ENCODE measurements at places on chromosomes 4 and X.

GRCh38 chrX:29726811-29727210 is 488.6 kb upstream of the MAGEB2 start:
- DNase-seq: no peak

DNA sequence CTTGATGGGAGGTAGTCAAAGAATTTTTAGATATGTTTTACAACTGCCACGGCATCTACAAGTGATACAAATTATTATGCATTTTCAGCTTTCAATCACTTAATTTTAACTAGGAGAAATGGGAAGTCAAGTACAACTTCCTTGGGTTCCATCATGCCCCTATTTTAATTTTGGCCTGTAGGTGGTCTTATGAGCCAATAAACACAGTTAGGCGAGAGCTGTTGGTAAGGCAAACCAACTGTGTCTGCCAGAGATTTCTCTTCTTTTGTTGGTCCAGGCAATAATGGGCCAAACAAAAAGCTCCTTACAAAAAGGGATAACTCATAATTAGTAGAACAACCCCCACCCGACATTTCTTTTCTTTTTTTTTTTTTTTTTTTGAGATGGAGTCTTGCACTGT is 63.3 kb upstream of the ARX start:
- no peak for DNase-seq

DNA sequence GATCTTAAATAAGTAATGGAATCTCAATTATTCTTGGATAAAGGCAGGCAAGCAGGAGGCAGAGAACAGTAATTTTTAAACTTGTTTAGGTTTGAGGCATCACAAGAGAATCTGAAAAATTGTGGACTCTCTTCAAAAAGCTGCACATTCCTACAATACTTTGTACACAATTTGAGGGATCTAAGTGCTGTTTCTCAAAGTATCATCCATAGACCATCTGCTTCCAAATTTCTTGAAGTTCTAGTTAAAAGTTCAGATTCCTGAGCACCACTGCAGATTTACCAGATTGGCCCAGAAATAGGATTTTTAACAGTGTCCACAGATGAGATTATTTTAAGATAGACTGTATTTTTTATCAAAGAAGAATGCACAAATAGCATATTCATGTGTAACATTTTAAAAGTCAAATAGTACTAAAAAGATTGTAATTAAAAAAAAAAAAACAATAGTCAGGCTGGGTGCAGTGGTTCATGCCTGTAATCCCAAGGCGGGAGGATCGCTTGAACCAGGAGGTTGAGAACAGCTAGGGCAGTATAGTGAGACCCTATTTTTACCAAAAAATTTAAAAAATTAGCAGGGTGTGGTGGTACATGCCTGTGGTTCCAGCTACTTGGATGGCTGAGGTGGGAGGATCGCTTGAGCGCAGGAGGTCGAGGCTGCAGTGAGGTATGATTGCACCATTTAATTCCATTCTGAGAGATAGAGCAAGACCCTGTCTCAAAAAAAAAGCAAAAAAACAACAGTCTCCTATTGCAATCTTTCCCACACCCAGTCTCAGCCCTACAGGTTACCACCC is 14.2 kb upstream of the FNIP2 start:
- no peak for DNase-seq

DNA sequence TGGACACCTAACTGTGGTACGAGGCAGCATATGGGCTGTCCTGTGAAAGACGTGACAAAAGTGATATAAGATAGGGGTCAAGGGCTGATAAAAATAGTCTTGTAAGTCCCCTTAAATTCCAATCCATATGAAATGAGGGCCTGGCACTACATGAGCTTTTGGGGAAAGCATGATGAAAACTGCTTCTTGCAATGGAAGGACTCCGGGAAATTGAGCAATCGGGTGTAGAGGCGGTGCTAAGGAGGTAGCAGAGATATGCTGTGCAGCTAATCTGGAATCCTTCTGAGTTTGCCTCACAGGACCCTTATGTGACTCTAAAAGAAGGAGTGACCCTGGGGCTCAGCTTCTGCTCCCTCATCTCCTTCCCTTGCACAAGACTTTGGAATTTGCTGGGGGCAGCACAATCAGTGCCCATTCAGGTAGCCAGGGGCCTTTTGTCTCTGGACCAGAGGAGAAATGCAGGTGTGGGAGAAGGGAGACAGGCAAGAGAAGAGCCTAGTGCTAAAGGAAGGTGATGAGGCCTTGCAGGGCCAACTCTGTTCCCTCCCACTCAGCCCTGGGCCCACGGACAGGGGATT is 12.8 kb downstream of the CLDN2 start:
- no peak for DNase-seq

GRCh38 chrX:74286950-74287740 is 16.8 kb upstream of the ZCCHC13 start:
- no peak for DNase-seq

- DNase-seq: no peak
These were observed 118.2 kb downstream of the GRID2 start for GRCh38 chr4:92421920-92422319.

- DNase-seq: no peak
These were observed 810.9 kb upstream of the TENM3 start for GRCh38 chr4:181432335-181432734.

GRCh38 chr4:76895619-76896018 is 2.3 kb downstream of the SOWAHB start:
- DNase-seq: no peak

DNA sequence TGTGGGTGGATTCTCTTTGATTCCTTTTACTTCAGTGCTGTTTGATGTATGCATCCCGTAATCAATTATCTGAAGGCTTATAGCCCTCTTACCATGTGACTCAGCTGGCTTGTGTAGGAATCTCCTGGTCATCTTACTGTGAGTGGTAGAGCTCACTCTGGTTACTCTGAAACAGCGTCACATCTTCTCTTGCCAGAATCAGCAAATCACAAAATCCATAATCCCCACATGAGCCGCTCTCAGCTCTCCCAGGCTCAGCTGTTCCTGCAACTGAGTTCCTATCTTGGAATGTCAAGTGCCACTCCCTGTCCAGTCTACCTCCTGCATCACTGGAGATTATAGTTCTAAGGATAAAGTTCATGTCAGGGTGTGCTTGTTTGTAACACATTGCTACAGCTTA is 278.0 kb downstream of the FBXO8 start:
- DNase-seq: no peak

All from stimulated activated CD8-positive, alpha-beta memory T cell treated with anti-CD3 and anti-CD28 coated beads, Interleukin-7, amount 100 ng/mL, for 24 hours (primary cell).